ENCODE measurements at places on chromosomes 12 and 14.

DNA sequence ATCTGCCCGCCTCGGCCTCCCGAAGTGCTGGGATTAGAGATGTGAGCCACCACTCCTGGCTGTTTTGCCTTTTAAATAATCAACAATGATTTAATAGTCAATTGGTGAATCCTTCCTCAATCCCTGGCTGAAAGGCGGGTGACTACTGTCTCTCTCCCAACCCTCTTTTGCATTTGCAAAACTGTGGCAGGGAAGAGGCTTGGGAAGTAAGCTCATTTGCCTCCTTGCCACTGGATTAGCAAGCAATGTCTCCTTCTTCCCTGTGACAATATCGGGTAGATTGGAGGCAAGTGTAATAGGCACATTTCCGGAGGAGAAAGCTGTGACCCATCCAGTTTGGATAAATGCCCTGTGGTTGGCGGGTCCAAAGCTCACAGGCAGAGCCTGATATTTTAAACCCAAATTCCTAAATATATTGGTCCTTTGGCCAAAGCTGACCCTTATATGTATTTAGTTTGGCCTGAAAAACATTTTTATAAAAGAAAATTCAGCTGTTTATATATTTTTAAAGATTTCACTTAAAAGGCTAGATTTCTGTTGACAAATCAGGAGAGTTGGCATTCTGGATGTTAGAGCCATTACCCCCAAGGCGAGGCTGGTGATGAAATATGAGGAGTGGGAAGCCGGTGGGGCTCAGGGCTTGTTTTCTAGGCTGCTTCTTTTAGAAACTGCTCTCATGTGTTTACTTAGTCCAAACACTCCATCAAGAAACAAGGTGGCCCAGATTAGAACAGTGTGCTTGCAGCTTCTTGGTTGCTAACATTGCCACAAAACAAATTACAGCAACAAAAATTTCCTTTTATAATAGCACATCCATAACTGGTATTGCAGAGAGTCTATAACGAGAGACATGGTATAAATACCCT lies 646.9 kb upstream of the TMEM132C start:
- DNase-seq = no peak

DNA sequence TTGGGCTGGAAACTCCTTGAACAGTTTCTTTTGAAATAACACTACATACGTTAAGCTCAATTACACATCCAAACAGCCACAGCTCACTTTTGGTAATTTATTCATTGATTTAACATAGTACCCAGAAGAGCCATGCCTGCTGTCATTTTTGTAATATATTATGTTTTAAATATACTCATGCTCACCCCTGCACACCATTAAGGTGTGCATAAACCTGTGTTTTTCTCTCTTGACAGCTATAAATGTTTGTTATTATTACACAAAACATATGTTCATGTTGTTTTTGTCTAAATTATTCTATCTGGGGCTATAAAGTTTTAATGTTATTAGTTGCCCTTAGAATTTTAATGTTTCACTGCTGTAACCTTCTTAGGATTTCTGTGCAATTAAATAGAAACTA lies 296.1 kb downstream of the AKAP6 start:
- DNase-seq = no peak

GRCh38 chr12:24919346-24920001 lies 29.4 kb downstream of the BCAT1 start:
- peak; percentile 37 for DNase-seq

DNA sequence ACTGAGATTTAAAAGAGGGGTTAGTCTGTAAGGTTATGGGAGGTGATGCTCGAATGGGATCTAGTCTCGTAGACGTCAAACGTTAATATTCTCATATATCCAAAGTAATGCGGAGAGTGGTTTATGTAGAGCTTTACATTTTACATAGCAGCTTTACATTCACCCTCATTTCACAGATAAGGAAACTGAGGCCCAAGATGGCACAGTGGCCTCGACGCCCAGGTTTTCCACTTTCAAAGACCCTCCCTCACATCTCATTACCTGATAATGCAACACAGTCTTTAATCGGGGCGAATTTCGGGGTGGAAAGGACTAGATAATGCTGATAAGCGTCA lies 450 bp upstream of the TDG start:
- no peak for DNase-seq

DNA sequence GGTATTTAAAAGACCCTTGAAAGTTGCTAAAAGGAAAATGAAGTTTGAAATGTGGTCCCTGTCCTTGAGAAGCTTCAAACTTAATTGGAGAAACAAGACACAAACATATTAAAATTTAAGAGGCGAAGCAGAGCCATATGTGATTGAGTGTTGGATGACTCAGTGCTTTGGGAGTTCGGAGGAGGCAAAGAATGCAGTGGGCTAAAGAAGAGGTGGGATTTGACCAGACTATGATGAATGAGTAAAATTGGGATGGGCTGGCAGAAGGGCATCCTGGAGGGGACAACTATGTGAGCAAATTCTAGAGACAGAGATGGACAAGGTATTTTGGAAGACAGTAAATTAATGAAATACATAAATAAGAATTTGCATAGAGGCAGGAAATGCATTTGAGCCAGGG lies 358.6 kb downstream of the EGLN3 start:
- no peak for DNase-seq

DNA sequence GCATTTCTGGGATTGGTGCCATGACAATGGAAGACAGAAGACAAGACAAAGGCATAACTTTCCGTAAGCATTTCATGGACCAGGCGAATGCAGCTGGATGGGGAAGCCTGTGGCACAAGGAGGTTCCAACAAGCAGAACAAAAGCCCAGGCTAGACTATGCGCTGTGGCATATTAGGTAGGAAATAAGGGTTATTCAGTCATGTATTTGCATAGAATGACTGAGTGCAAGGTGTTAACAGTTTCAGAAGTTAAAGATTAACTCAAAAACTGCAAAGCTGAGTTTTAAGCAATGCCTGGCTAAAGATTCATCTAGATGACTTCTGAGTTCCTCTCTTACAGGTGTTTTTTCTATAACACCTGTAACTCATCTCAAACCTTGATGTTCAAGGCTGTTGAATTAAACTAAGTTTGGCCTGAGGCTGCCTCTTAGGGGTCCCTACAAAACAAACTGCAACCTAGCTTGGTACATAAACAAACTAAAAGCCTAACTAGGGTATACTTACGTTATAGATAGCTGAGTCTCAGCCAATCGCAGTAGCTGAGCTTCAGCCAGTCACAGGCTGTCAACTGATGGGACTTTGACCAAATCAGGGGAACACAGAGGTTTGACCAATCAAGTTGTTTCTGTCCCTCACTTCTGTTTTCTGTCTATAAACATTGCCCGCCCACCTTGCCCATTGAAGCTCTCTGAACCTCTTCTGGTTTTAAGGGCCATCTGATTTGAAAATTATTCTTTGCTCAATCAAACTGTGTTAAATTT lies 52.2 kb upstream of the PLBD1 start:
- no peak for DNase-seq

DNA sequence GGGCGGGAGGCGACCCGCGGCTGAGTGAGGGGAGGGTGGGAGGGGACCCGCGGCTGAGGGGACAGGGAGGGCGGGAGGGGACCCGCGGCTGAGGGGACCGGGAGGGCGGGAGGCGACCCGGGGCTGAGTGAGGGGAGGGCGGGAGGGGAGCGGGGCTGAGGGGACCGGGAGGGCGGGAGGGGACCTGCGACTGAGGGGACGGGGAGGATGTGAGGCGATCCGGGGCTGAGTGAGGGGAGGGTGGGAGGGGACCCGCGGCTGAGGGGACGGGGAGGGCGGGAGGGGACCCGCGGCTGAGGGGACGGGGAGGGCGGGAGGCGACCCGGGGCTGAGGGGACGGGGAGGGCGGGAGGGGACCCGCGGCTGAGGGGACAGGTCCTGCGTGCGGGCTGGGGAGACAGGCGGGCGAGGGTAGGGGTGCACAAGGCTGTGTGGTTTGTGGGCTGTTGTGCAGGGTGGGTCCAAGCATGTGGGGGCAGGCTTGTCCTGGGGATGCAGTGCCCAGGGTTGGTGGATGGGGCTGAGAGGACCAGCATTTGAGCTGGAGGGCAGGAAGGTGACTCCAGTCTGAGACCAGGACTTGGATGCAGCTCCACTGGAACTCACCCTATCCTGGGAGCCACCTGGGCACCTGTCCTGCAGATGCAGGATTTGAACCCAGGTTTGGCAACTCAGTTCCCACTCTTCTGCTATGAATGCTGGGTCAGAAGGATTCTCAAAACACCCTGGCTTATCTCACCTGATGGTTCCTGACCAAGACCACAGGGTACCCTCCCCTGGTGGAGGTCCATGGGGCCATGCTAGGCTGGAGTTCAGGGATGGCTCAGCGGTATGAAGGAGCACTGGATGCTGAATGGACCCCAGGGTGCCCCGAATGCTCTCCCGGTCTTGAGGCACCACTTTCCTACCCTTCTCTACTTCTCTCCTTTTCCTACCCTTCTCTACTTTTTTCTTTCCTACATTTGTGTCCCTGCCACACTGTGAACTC lies 9.4 kb downstream of the PLD4 start:
- DNase-seq = no peak

GRCh38 chr12:47814539-47815170 lies 5.0 kb downstream of the HDAC7 start:
- DNase-seq = no peak

DNA sequence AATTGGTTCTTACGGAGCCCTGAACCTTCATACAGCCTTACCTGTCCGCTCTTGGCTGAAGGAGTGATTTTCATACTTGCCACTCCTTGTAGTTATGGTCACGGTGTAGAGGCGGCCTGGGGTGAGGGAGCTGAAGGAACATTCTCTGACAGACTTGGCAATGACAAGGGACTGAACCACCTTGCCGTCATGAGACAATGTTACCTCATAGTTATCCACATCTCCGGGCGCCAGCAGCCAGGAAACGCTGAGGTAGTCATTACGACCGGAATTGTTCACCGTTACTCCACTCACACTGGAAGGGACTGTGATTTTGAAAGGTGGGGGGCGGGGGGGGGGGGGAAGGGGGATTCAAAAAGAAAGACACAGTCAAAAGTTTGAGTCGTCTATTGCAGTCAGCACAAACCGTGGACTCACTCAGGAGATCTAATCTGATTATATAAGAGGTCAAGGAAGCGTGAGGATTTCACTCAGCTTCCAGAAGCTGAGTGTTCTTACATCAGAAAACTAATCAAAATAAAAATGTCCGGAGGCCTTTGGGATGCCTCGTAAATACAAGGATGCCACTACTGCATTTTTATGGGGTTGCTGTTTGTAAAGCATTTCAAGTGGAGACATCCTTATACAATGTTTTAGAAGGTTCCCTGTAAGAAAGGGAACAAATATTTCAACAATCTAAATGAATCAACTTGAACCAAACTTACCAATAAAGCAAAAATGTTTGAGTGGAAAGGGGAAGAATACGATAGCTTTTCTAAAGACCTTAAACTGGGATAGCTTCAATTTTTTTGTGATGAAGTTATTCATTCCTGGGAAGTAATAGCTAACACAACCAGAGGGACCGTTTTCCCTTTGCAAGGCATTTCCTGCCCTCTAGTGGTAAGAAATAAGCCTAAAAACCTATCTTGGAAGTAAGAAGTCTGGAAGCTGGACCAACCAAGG lies 60.6 kb downstream of the PTPRB start:
- DNase-seq = peak; percentile 62

- DNase-seq = no peak
These were observed 7.9 kb downstream of the CCDC85C start for GRCh38 chr14:99596071-99596627.

DNA sequence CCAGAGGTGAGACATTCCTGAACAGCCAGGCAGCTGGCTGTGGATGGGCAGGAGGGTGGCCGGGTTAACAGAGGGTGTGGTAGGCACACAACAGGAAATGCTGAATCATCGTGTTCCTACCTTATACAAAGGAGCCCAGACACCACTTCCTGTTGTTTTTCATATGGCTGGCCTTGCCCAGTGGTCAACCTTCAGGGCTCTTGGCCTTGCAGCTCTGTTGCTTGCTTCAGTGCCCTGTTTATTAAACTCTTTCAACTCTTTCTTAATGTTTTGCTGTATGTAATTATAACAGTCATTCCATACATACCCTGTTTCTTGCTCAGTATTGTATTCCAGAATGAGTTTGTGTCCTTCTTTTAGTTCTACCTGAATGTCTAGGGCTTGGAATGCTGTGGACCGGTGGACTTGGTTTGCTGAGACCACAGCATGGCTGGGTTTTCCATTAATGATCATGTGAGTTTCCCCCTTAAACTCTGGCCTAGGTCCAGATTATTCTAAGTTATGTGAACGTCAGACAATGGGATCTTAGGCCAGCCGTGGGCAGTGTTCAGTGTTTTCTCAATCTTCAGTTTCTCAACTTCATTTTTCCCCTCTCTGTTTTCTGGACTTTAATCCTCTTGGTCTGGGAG lies 11.9 kb downstream of the CFAP54 start:
- peak; percentile 88 for DNase-seq

DNA sequence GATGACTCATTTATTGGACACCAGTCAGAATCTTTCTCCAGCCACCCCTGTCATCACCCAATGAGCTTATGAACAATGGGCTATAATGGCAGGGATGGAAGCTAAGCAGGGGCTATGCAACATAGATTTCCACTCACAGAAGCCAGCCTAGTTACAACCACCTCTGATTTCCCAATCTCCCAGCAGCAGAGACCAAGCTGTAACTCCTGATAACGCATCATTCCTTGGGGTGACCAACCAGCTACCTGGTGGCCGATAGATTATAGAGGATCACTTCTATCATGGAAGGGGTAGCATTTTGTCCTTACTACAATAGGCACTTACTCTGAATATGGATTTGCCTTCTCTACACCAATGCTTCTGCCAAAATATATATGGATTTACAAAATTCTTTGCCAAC lies 302.3 kb upstream of the ATXN7L3B start:
- DNase-seq = no peak

GRCh38 chr14:49052521-49052920 lies 533.7 kb downstream of the RPS29 start:
- DNase-seq = no peak

- DNase-seq = no peak
These were observed 196.1 kb downstream of the SLC15A4 start for GRCh38 chr12:128627659-128628058.

GRCh38 chr12:126493366-126494108 lies 1428.3 kb downstream of the AACS start:
- DNase-seq = no peak

GRCh38 chr14:50961605-50962221 lies 17.4 kb upstream of the PYGL start:
- peak; percentile 74 for DNase-seq

GRCh38 chr14:53306267-53306721 lies 153.2 kb upstream of the DDHD1 start:
- no peak for DNase-seq

GRCh38 chr12:78888568-78888967 lies 24.0 kb downstream of the SYT1 start:
- no peak for DNase-seq

- DNase-seq = no peak
These were observed 157.4 kb downstream of the KICS2 start for GRCh38 chr12:64064706-64065105.

- peak; percentile 6 for DNase-seq
These were observed 94.4 kb downstream of the CRACR2A start for GRCh38 chr12:3658327-3659163.

- peak; percentile 21 for DNase-seq
These were observed 48.7 kb downstream of the MIPOL1 start for GRCh38 chr14:37246427-37246829.

DNA sequence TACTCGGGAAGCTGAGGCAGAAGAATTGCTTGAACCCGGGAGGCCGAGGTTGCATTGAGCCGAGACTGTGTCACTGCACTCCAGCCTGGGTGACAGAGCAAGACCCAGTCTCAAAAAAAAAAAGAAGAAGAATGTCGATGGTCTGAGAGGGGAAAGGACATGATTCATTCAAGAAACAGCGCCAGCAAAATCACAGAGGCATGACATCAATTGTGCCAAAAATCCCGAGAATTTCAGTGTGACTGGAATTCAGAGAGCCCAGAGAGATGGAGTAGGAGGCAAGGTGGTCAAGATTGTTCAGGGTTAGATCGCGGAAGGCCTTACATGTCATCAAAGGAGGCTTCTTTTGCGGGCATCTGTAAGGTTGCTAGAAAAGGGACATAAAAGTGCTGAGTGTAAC lies 483.3 kb downstream of the VRK1 start:
- no peak for DNase-seq

Measured in mammary epithelial cell (primary cell).